NAMALWA (cell line): ENCODE measurements at places on chromosomes 12 and 14.

DNA sequence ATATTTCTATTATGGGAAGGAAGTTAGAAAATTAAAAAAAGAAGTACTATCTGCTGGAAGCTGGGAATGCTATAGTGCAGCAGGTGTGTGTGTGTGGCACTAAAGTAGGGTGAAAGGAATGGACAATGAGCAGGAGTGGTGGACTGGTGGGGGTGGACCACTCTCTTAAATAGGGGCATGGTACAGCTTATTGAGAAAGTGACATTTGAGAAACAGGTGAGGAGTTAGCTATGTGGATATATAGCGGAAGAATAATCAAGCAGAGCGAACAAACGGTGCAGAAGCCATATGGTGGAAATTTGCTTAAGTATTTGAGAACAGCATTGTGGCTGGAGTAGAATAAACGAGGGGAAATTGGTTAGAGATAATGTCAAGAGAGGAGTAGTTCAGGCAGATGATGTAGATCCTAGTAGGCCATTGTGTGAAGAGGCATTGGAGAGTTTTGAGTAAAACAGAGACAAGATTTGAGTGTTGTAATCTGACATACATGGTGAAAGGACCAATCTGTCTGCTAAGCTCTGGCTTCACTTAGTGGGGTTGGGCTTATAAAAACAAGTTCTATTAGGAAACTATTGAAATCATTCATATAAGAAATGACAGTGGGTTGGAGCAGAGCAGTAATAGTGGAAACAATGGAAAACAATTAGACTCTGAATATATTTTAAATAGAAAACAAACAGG is 149.2 kb upstream of the SYT10 start:
- no peak for DNase-seq

DNA sequence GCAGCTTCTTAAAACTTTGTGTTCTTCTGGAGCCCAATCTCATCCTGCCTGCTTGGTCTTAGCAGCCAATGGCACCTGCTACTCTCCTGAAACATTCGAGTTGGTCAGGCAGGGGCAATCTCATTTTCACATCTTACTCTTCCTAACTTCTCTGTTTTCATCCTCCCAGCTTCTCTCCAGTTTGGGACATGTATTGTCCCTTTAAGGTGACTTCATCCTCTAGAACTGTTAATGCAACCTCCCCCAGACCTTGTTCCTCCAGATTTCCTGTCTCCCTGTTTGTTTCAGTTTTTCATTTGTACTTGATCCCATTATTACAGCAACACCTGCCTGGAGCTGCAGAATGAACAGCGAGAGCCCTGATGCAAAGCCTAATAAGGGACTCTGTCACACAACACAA is 31.3 kb downstream of the SERPINA11 start:
- no peak for DNase-seq

- peak; percentile 19 for DNase-seq
Observed at GRCh38 chr12:127425474-127425873, 841.5 kb upstream of the TMEM132C start.

- no peak for DNase-seq
Observed at GRCh38 chr12:25818596-25819390, 139.7 kb upstream of the RASSF8 start.

GRCh38 chr14:100880271-100881101 is 23.0 kb downstream of the RTL1 start:
- no peak for DNase-seq

DNA sequence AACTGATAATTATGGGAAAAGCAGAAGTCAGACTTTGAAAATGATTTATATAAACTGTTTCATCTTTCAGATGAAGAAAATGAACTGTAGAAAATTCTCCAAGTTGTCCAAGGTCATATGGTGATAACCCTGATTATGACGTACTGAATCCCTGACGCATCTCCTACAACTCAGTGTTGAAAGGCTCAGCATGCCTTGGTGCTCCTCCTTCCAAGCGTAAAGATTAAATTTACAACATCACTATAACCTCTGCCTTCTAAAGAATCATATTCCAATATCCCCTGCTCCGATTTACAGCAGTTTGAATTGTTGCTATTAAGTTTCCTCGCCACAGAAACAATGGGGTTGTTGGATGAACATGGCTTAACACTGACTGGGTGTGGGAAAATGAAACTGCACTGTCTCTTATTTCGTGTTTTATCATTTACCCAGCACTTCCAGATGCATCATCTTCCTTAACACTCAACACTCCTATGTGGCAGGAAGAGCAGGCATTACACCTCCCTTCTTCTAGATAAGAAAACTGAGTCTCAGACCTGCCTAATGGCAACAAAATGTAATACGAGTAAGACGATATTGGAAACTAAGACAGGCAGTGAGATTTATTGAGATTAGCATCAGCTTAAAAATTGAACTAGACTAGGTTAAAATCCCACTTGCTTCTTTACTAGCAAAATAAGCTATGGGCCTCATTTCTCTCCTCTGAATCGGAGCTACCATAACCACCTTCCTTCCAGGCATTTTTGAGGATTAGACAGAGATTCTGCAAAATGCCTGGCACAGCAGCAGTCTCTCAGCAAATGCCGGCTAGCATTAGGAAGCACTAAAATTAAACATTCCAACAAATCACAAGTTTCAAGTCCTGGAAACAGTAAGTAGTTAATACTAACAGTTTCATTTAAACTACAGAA is 74.2 kb downstream of the PPM1H start:
- DNase-seq: no peak

- DNase-seq: no peak
Observed at GRCh38 chr12:123621619-123622530, 11.6 kb downstream of the EIF2B1 start.

DNA sequence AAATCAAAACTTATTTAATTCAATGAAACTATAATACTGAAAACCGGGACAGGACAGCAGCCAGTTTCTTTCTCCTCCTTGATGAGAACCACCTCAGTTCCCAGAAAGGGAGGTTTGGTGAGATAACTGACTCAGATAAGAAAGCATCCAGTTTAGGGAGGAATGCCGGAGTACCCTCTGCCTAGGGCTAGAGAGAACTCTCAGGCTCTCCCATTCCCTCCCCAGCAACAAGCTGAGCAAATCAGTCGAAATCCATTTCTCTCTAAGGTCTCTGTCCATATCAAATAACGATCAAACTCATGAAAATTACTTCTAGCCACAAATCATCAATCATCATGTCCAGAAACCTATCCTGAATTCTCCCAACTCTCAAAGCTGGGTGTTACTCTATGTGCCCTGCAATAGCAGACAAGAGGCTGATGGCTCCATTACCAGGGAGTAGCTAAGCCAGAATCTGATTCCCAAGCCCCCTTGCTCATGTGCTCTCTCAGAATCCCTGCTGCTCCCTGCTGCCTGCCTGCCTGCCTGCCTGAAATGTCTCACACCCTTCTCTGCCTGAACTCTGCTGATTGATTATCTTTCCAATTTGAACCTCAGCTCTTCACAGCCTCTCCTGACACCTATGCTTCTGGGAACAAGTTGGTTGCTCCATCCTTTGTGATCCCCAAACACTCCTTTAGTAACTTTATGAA is 49.4 kb downstream of the SLC25A47 start:
- DNase-seq: no peak

DNA sequence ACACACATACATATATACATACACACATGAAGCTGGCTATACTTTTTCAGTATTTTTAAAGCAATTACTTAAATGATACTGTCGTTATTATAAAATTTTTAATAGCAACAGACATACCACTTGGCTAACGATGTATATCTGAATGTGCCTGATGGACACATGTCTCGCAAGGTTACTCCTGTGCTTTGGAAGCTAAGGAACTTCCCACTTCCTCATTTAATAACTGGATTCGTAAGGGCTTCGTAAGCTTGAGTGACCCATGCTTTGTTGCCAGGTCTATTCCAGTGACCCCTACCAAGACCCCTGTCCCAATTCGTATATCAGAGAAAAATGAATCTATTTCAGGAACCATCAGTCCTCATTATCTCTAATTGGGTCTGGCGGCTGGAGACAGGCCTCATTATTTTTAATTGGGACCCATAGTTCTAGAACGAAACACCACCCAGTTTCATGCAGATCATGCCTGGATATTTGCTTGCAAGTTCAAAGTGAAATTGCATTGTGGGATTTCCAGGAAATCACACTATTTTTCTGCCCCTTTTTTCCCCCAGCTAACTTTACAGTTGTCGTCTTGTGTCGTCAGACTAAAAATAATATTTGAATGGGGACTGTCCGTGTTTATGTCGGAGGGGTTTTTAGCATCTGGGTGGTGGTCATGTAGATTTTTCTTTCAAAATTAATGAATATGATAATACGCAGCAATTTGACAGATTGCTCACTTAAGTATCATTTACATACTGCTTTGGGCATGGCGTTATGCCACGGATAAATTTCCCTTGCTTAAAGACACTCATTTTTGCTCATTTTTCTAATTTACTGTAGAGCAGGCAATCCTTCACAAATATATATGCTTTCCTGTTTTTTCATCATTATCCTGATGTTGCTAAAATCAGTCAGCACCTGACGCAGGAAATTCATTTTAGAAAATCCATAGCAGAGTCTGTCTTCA is 17.1 kb upstream of the MYO1H start:
- no peak for DNase-seq

- DNase-seq: no peak
Observed at GRCh38 chr12:66627270-66627987, 51.4 kb downstream of the GRIP1 start.

DNA sequence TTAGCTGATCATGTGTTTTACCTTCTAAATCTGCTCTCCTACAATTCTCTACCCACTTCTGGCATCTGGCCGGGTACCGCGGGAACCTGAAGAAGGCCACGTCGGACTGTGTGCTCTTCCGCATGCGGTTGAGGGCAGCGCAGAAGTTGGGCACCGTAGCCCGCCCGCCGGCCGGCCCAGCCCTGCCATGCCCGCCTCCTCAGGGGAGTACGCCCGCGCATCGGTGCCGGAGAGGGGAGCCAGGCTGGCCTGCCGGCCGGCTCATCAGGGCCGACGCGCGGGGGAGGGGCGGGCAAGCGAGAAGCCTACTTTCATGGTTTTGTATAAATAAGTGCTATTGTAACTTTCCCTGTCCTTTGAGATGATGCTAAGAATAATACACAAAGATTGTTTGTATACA is 19.9 kb upstream of the ADAMTS20 start:
- no peak for DNase-seq

DNA sequence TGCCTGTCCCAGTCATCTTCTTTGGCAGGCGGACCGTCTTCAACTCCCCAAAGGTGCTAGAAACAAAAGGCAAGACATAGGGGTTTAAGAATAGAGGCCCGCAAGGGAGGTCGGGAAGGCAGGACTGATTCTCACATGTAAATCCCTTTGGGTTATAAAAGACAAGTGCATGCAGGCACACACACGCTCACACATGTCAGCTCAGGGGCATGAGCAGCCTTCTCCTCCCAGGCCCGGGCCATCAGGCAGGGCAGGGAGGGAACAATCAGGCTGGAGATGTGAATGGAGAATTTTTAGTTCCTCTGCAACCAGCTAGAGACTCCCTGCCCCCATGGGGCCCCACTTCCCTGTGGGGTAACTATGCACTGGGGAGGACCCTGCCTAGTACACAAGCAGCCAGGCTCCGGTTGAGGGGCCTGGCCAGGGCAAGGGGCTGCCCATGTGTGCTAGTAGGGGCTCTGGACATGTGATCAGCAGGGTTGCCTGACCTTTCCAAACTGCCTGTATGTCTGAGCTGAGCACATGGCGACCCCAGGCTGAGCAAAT is 107.2 kb downstream of the RBM19 start:
- no peak for DNase-seq

- no peak for DNase-seq
Observed at GRCh38 chr12:88207921-88208620, 66.0 kb downstream of the TMTC3 start.

- DNase-seq: no peak
Observed at GRCh38 chr14:67442139-67442906, 30.4 kb upstream of the PLEK2 start.

- DNase-seq: no peak
Observed at GRCh38 chr14:96586056-96586455, 83.9 kb downstream of the PAPOLA start.

- DNase-seq: no peak
Observed at GRCh38 chr14:67269298-67270060, 28.2 kb downstream of the PALS1 start.

DNA sequence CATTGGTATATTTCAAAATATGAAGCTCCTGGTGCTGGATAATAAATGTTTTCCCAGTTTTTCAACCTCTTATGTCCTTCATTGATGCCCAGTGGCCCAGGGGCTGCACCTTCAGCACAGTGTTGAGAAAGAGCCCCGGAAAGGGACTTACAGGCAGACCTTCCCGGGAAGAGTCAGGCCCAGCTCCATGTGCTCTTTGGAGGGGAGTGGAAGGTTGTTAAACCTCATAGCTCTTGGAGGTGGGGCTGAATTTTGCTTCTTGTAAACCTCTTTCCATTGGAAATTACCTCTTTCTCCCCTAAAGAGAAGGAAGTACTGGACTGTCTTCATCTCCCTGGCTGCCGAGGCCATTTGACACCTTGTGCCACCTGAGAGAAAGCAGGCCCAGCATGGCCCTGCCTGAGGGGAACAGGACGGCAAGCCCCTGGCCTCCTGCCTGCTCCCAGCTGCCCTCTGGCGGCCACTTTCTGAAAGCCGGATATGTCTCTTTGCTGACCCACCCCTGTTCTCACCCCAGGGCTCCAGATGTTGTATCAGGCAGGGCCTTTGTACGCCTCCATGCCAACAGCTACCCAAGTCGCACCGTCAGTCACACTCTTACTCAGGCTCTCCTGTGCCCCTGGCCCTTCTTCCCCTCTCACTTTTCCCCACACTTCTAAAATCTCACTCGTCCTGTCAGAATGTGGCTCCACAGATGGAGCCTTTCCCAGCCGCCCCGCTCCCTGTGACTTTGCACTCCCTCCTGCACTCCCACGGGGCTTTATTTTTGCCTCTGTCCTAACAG is 43.0 kb downstream of the EVL start:
- peak; percentile 84 for DNase-seq

GRCh38 chr14:34527591-34527990 is 11.9 kb downstream of the EAPP start:
- DNase-seq: no peak
